ENCODE measurements at places on chromosomes 1 and 21.

GRCh38 chr1:25117233-25117823, 115.0 kb downstream of the SYF2 start:
- no peak for DNase-seq

DNA sequence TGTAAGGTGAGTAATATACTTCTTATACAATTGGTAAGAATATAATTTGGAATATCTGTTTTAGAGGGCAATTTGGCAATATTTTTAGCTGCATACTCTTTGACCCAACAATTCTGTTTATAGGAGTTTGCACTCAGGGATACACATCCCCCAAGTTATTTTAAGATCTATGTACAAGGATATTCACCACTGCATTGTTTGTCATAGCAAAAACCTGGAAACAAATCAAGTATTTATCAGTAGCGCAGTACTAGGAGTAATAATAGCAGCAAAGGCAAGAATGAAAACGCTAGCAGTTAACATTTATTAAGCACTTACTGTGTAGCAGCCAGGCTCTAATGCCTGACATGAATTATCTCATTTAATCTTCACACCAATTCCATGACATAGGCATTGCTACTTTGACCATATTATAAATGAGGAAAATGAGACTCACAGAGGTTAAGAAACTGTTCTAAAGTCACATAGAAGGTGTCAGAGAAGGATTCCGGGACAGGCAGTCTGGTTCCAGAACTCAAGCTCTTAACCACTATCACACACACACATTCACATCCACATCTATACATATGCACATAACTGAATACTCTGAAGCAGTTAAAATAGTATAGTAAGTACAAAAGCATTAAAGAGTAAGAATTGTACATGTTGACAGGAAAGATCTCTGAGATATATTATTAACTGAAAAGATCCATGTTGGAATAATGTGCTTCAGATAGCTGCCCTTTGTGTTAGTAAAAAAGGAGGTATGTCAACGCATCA, 30.6 kb downstream of the PHC2 start:
- no peak for DNase-seq

DNA sequence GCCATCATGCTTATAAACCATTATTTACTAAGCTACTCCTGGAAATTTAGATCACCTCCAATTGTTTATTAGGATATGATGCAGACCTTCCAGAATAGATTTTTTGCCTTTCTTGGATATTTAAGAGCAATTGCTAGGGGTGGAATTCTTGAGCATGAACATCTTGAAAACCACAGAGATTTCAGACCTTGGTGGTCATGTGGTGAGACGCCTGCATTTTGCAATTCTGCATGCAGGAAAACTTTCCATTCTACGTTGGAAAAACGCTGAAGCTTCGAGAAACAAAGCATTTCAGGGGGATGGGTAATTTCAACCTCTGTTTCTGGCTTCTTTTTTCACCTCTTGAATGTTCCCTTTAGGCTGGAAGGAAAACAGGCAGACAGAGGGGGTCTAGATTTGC, 596.3 kb downstream of the KIF26B start:
- peak; percentile 60 for DNase-seq

DNA sequence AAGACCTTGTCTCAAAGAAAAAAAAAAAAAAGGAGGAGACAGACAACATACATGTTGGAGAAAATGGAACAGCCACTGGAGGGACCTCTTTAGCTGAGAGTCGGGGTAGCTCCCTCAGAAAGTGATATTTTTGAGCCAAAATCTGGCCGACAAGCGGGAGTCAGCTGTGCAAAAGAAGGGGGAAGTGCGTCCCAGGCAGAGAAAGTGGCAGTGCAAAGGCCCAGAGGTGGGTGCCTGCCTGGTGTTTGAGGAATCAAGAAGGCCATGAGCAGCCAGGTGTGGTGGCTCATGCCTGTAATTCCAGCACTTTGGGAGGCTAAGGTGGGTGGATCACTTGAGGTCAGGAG, 6.1 kb upstream of the CROCC start:
- no peak for DNase-seq
